ENCODE measurements at places on chromosomes 2 and 18.

DNA sequence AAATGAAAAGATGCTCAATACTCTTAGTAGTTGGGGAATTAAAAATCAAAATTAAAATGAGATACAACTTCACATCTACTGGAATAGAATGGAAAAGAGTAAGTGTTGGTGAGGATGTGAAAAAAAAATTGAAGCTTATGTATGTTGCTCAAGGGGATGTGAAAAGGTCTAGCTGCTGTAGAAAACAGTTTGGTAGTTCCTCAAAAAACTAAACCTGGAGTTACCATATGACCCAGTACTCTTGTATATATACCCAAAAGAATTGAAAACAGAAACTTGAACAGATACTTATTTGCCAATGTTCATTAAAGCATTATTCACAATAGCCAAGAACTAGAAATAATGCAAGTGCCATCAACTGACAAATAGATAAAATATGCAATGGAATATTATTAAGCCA, 208.4 kb downstream of the FIGN start:
- no peak for DNase-seq

GRCh38 chr18:45231617-45232016, 383.7 kb upstream of the SLC14A2 start:
- no peak for DNase-seq

GRCh38 chr2:175187378-175187777, 5.9 kb upstream of the ATP5MC3 start:
- DNase-seq, result peak; percentile 64

- DNase-seq, result no peak
Observed at GRCh38 chr2:28915939-28916338, 21.5 kb downstream of the WDR43 start.

DNA sequence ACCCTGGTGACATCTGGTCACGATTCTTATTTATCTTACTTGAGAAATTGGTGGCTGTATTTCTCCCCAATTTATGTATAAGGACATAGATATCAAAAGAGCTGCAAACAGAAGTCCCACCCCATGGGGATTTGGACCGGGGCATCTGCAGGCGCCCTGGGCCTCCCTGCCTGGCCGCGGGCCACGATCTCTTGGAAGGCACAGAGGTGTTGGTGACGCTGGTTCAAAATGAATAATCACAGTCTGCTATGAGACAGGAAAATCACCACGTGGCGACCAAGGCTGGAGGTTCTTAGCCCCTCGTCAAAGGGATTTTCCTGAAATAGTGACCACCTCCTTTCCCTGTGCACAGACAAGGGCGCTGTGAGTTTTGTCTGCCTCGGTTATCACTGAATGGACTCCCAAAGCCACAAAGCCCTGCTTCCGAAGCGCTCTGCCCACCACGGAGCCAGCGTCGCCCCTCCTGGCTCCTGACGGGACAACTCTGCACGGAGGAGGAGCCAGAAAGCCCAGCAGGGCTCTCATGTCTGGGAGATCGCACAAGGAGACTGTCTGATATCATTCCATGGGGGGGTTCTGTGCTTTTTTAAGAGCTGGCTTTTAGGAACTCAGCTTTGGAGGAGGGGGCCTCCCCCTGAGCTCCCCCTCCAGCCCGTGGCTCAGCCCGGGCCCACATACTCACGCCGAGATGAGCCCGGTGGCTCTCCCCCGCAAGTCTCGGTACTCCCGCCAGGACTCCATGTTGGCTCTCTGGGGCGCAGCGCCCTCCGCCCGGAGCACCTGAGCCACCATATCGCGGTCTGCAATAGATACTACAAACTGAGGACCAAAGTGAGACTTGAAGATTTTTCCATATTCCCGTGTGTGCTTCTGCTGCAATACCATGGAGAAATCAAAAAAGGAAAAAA, 14.6 kb downstream of the CYP27C1 start:
- no peak for DNase-seq

DNA sequence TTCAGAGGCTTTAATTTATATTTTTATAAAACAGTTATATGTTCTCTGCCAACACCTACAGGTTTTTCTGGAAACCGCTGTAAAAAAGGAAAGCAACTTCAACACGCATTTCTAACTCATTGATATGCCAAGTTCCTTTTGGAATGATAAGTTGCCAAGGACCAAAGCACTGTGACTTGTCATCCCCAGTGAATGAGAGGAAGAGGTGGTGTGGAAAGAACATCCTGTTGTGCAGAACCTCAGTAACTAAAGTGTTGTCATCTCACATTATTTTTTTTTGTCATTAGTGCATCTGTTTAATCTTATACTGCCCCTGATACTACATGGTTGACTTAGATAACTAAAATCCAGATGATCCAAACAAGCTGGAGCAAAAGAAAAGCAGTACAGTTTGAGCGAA, 96.0 kb upstream of the NEUROD1 start:
- DNase-seq, result no peak

GRCh38 chr18:49021433-49022129, 70.8 kb upstream of the SMAD7 start:
- DNase-seq, result peak; percentile 62

DNA sequence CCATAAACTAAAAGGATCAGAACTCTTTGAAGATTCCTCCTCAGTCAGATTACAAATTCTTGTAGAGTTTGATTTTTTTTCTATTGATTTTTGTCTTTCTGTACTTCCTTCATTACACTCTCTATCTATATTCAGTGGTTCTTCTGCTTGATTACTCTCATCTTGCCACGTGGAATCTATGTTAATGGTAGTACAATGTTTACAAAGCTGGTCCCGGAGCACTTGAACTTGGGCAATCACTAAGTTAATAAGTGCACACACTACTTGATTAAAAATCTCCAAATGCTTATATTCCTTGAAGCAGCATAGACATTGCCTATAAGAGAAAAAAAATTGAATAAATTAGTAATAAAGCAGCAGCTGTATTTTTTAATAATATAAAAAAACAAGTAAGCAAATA, 65.1 kb downstream of the USP34 start:
- DNase-seq, result no peak

GRCh38 chr2:200158647-200159356, 147.7 kb upstream of the SPATS2L start:
- no peak for DNase-seq

DNA sequence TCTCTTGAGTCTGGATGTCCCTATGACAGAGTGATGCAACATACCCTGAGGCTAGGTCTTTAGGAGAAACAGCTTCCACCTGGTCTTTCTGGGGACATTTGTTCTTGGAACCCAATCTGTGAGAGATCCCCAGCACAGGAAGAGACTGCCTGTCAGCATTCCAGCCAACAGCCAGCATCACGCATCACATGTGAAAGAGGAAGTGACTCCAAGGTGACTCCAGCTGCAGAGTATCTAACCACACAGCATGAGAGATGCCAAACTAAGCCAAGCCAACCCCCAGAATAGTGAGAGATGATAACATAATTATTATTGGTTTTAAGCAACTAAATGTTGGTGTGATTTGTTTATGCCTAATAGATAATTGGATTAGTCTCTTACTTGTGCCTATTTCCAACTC, 35.7 kb downstream of the C18orf63 start:
- DNase-seq, result no peak

- no peak for DNase-seq
Observed at GRCh38 chr2:217193431-217194340, 333.8 kb upstream of the TNP1 start.

GRCh38 chr2:182463760-182464159, 36.9 kb upstream of the PDE1A start:
- DNase-seq, result no peak

- no peak for DNase-seq
Observed at GRCh38 chr18:2508678-2509077, 62.6 kb downstream of the METTL4 start.

DNA sequence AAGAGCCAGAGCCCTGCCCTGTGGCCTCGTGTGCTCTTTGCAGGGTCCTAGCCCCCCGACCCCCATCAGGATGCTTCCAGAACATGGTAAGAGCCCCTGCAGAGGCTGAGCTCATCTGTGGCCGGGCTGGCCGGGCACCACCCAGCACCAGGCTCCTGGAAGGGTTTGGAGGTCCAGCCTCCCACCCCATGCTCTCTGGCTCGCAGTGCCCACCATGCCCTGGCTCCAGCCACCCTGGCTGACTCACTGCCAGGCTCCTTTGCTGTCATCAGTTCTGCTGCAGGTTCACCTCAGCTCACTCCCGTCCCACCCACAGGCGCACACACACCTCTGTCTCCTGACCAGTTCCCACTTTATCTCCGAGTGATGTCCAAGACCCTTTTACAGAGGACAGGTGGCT, 37.5 kb downstream of the EIF4E2 start:
- DNase-seq, result no peak

GRCh38 chr2:148338541-148338940, 306.0 kb upstream of the EPC2 start:
- no peak for DNase-seq

DNA sequence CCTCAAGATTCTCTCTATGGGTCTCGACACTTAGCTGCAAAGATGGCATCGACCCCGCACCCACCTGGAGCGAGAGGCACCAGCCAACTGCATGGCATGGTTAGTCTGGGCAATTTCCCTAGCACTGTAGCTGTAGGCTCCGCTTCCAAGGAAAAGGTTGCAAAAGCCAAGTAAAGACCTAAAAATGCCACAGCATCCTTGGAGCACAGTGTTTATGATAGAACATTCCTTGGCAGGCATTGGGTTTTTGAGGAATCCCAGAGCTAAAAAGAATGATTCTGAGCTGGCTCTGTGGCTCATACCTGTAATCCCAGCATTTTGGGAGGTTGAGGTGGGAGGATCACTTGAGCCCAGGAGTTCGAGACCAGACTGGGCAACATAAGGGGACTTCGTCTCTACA, 22.9 kb downstream of the QPCT start:
- no peak for DNase-seq

GRCh38 chr2:172943539-172943938, 132.1 kb upstream of the MAP3K20 start:
- DNase-seq, result no peak

- no peak for DNase-seq
Observed at GRCh38 chr18:79445221-79445620, 49.5 kb downstream of the NFATC1 start.

DNA sequence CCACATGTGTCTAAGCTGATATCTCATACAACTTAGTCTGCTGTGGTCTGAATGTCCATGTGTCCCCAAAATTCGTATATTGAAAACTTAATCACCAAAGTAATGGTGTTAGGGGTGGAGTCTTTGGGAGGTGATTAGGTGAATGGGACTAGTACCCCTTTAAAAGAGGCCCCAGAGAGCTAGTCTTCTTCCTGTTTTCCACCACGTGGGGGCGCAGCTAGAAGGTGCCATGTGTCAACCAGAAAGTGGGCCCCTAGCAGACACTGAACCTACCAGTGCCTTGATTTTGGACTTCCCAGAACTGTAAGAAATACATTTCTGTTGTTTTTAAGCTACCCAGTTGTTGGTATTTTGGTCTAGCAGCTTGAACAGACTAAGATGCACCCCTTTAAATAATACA, 86.6 kb downstream of the ASB1 start:
- peak; percentile 36 for DNase-seq

GRCh38 chr2:240278661-240279060, 138.2 kb upstream of the OTOS start:
- no peak for DNase-seq

- no peak for DNase-seq
Observed at GRCh38 chr2:235627682-235628081, 133.8 kb downstream of the AGAP1 start.

DNA sequence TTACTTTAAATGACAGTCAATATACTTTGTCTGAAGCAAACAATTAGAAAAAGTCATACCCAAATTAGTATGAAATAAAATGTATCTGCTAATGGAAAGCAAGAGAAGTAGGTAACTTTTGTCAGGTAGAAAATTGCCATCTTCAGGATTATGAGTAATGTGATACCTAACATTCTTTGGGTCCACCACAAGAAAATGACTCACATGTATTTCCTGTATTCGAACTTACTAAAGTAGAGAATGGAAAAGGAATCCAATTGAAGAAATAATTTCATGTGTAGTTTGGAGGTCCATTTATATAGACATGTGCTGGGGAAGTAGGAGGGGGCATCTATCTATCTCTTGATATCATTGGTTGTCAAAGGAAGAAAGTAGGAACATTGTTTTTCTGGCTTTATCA, 636.2 kb upstream of the CHAC2 start:
- DNase-seq, result no peak

GRCh38 chr18:3037423-3037915, 24.5 kb upstream of the LPIN2 start:
- peak; percentile 29 for DNase-seq

GRCh38 chr18:3380384-3380961, 69.5 kb upstream of the TGIF1 start:
- DNase-seq, result peak; percentile 6

DNA sequence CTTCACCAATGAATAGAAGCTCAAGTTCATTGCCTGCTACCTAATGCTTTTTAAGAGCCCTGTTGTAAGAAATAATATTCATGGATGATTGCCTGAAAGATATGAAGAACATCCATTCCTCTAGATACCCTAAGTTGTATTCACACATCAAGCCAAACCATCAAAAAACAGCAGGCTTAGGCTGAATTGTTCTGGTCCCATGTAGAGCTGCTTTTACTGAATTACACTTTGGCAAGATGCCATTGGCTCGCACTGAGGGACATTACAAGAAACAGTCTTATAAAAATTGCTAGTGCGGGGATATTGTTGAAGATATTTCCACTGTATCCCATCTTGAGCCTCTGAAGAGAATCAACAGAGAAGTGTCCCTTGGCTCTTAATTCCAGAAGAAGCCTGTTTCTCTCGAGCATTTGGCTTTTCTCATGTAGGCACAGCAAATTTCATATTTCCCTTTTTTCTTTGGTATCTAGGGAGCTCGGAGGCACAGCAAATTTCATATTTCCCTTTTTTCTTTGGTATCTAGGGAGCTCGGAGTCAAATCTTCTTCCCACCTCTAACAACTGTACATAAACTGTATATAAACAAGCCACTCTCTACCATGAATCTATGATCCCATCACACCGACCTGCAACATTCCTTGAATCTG, 107.5 kb downstream of the COLEC12 start:
- DNase-seq, result no peak

- DNase-seq, result no peak
Observed at GRCh38 chr2:10919771-10920621, 8.3 kb downstream of the KCNF1 start.

GRCh38 chr2:241811201-241811951, 2.4 kb downstream of the NEU4 start:
- no peak for DNase-seq

- DNase-seq, result no peak
Observed at GRCh38 chr2:173373290-173373689, 18.6 kb downstream of the CDCA7 start.

- no peak for DNase-seq
Observed at GRCh38 chr2:227025510-227025909, 138.5 kb downstream of the COL4A4 start.

GRCh38 chr2:235432741-235433520, 60.9 kb upstream of the AGAP1 start:
- DNase-seq, result no peak
